ENCODE measurements at places on chromosomes 1 and 21. TPM values are rescaled to one million over a fixed set of nuclear protein-coding genes. Genes with fewer than 3 reads are reported as not detected.

The RAD54L gene
- 67.0 TPM for total RNA-seq

The CTBS gene
- total RNA-seq, result 12.2 TPM

The FOXO6 gene
- total RNA-seq, result 0.31 TPM

The HSD11B1 gene
- total RNA-seq, result not detected

The CFHR4 gene
- total RNA-seq, result not detected

The HES3 gene
- not detected for total RNA-seq

The NEGR1 gene
- not detected for total RNA-seq

The LRRN2 gene
- total RNA-seq, result not detected

The PBX1 gene
- 0.54 TPM for total RNA-seq

The IQGAP3 gene
- 16.6 TPM for total RNA-seq

The TMEM269 gene
- 0.34 TPM for total RNA-seq

The CASZ1 gene
- 2.8 TPM for total RNA-seq

The SPATA21 gene
- total RNA-seq, result not detected

The A3GALT2 gene
- not detected for total RNA-seq

The IL24 gene
- not detected for total RNA-seq

The THEM5 gene
- not detected for total RNA-seq

The SEMA6C gene
- total RNA-seq, result 4.3 TPM

The SLAMF1 gene
- total RNA-seq, result 0.22 TPM

The TTC22 gene
- not detected for total RNA-seq

The BEST4 gene
- not detected for total RNA-seq

The FAM43B gene
- not detected for total RNA-seq

The C1orf52 gene
- total RNA-seq, result 33.0 TPM

The ANKRD13C gene
- total RNA-seq, result 15.0 TPM

The LGR6 gene
- 0.20 TPM for total RNA-seq

The CYP4B1 gene
- 0.69 TPM for total RNA-seq

The PPIAL4G gene
- total RNA-seq, result not detected

The PLA2G5 gene
- not detected for total RNA-seq

The S100A1 gene
- total RNA-seq, result 12.7 TPM

The C1orf198 gene
- 13.4 TPM for total RNA-seq

The FAM151A gene
- not detected for total RNA-seq

The PRAMEF6 gene
- total RNA-seq, result not detected

The IL10 gene
- not detected for total RNA-seq

The CLCA1 gene
- total RNA-seq, result 0.22 TPM

The TNNI3K gene
- not detected for total RNA-seq

The MRPL37 gene
- 236 TPM for total RNA-seq

The DNASE2B gene
- not detected for total RNA-seq

The RORC gene
- total RNA-seq, result not detected

The MORC3 gene
- 36.1 TPM for total RNA-seq

The S100A7A gene
- not detected for total RNA-seq

The MASP2 gene
- total RNA-seq, result 0.09 TPM

The MAD2L2 gene
- total RNA-seq, result 212 TPM

The KRTAP10-11 gene
- not detected for total RNA-seq

The RHBDL2 gene
- not detected for total RNA-seq

The RIMS3 gene
- 1.2 TPM for total RNA-seq
